ENCODE measurements at places on chromosomes 11 and 22.

- no peak for DNase-seq
Observed at GRCh38 chr11:38123673-38124072, 1525.6 kb upstream of the RAG2 start.

- DNase-seq, result no peak
Observed at GRCh38 chr11:2187280-2187707, 15.7 kb upstream of the TH start.

GRCh38 chr11:33521384-33521783, 179.2 kb downstream of the C11orf91 start:
- no peak for DNase-seq

DNA sequence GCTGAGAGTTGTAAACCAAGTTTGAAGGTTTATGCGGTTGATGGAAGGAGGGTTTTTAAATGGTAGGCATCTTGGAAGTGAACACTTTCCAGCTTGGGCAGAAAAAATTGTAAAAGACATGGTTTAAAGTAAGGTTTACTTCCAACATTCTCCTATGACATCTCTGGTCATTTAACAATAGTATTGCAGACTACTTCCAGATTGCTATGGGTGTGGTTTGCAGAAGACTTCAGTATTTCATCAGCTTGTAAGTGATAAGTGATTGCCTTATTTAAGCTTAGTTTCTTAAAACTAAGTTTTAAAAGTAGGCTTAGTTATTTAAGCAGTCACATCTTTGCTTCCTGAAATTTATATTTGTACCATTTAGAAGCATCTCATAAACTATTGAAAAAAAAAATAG, 7.2 kb upstream of the STT3A start:
- no peak for DNase-seq

DNA sequence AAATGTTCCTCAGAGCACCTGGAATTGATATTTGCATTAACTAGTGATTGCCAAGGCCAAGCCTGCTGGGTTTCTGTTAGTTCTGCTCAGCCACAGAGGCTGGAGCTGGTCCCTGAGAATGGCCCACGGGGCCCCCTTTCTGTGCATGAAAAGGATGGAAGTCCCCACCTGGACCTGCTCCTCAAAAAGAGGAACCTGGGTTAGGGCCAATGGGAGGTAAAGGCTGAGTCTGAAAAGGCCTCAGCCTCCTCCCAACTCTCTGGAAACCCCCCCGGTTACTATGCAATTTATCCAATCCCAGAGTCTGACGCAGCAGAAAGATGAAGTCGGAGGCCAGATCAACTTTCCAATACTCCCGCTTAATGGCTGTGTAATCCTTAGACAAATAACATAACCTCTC, 6.8 kb upstream of the CREB3L1 start:
- no peak for DNase-seq

DNA sequence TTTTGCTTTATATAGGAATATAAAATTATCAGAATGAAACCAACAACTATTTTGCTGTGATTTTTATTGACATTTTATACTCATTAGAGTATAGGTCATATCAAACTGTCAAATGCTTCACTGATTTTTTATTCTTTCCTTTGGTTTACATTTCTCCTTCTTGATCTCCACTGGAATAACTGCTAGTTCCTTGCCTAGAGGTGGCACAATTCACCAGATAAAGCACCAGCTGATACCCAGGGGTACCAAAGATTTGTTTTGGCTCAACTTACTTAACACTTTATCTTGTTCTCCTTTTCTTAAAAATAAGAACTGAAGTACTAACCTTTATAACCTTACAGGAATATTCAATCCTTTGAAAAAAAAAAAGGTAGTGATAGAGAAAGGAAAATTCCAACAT, 725.1 kb upstream of the CHORDC1 start:
- DNase-seq, result no peak

DNA sequence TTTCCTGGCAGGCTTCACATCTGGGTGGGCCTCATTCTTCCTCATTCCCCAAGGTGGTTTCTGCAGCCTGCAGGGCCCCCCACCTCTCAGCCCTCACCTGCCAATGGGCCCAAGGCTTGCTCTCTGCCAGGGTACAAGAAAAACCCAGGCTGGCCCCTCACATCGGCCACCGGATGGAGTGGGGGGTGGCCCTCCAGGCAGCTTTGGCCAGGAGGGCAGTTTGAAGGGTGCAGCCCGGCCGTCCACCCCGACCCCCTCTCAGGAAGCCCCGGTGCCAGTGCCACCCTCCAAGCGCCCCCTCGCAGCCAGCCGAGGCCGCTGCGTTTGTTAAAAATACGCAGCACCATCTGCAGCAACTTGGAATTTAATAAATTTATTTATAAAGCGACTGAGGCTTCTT, 196.7 kb downstream of the CTTN start:
- no peak for DNase-seq

DNA sequence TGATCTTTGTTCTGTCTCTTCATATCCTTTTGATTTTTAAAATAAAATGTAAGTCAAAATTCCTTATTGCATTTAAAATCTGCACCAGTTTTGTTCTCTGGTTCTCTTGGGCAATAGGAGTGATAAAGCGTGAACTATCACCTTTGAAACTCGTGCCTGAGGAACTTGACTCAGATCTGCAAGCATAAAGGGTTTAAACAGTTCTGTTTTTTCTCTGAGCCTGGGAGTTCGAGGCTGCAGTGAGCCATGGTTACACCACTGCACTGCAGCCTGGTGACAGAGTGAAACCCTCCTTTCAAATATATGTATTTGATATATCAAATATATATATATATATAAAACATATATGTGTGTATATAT, 38.9 kb upstream of the CLMP start:
- DNase-seq, result no peak

GRCh38 chr11:40149721-40150120, 1309.7 kb downstream of the LRRC4C start:
- DNase-seq, result no peak

GRCh38 chr11:61691380-61692156, 11.4 kb downstream of the DAGLA start:
- no peak for DNase-seq

DNA sequence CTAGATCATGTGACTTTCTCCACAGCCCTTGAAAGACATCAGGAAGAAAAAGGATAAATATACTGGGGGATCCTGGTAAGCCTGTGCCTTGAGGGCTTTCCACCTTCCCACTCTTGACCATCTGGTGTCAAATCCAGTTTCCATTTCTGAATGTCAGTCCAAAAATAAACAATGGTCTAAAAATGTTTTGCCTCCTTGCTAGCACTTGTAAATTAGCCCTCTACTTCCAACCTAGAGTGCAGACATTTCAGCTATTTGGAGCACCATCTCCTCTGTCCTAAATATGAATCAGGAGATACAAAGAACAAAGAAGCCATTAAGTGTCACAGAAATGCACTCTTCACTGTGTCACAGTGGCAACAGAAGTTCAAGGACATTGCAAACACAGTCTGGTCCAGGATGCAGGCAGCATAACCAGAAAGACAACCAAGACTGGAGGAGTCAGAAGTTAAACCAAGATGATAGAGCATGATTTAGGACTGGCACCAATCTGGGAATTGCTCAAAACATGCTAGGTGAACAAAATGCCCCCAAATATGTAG, 88.1 kb downstream of the CCDC34 start:
- no peak for DNase-seq

- no peak for DNase-seq
Observed at GRCh38 chr11:57786436-57786835, 24.8 kb downstream of the CTNND1 start.

- DNase-seq, result no peak
Observed at GRCh38 chr22:49962012-49962750, 1.6 kb downstream of the PIM3 start.

- no peak for DNase-seq
Observed at GRCh38 chr11:10696468-10697322, 3.1 kb upstream of the IRAG1 start.

DNA sequence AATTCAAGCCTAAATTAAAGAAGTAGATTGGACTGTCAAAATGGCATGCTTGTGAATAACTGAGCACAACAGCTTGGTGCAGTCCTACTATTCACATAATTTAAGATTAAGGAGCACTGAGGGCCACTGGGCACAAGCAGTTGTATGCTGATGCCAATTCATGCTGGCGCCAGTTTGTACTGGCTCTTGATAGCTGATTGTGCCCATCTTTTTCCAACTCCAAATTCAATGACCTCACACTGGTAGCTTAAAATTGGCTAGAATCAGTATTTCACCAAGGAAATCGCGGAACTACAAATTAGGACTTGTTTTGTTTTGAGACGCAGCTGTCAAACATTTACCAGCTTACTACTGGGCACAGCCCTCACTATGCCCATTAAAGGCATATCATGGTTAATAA, 969.2 kb downstream of the JRKL start:
- DNase-seq, result no peak

DNA sequence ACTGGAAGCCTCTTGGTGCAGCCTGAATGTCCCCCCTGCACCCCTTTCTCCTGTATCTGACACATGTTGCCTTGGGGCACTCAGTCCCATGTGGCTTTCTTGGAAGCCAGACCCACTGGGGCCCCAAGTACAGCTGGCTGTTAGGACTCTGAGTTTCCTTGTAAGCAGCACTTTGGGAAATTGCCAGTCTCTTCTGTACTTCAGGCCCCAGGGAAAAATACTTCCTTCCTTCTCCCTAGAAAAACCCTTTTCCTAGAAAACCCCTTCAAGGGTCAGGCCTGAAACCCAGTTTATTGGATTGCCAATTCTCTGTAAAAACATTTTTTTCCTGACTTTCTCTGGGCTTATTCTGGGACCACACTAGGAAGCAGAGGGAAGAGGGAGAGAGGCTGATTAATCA, 360.3 kb downstream of the TENM4 start:
- DNase-seq, result no peak

- DNase-seq, result no peak
Observed at GRCh38 chr22:37112084-37112728, 2.7 kb upstream of the TMPRSS6 start.

GRCh38 chr11:107752949-107753822, 41.3 kb upstream of the SLN start:
- DNase-seq, result no peak

DNA sequence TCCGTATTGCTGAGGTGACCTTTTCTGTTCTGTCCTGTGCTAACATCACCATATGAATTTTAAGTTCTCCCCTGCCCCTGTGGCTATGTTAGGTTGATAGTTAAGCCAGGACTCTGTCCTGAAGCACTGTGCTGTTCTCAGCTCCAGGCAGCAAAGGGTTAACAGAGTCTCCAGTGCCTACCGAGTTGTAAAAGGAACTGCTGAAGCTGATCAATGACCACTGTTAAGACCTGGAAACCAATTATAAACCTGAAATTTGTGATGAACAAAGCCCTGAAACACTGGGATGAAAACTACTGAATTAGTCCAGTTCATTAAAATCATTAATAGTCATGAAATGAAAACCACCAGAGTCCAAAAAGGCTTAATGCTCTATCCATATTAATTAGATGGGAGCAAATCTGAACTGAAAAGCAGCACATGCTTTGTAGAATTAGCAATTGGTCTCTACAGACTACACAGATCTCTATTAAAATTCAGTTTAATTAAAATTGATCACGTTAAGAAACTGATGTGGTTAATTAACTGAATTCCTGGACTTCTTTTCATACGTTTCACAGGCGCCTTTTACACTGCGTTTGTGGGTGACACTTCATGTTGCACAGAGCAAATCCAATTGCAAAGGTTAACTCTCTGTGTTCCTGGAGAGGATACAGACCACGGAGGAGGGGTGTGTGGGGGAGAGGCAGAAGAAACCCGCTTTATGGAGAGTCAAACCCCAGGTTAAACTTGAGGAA, 188.5 kb upstream of the MPPED2 start:
- DNase-seq, result no peak

GRCh38 chr11:99281331-99281730, 260.6 kb downstream of the CNTN5 start:
- no peak for DNase-seq

DNA sequence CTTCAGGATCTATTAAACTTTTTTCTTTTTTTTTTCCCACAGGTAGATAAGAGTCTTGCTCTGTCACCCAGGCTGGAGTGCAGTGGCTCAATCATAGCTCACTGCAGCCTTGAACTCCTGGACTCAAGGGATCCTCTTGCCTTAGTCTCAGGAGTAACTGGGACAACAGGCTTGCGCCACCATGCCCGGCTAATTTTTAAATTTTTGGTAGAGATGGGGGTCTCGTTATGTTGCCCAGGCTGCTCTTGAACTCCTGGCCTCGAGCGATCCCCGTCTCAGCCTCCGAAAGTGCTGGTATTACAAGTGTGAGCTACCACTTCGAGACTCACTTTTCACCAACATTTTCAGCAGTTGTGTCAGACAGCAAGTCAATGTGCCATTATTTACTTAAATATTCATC, 962 bp downstream of the SIRT3 start:
- DNase-seq, result no peak

DNA sequence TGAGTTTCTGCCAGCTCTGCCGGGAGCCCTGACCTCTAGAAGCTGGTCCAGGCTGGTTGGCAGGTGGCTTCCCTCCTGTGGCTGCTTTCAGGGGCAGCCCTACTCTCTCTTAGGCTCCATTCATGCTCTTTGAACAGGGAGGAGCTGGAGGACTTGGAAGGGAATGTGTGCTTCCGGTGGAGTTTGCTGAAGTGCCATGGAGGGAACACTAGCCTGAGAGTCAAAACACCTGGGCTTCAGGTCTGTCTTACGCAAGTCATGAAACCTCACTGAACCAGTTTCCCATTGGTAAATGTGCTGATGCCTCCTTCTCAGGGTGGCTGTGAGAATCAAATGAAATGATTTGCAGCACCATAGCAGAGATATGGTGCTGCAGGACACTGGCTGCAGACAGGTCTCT, 224.5 kb downstream of the KIRREL3 start:
- DNase-seq, result no peak

DNA sequence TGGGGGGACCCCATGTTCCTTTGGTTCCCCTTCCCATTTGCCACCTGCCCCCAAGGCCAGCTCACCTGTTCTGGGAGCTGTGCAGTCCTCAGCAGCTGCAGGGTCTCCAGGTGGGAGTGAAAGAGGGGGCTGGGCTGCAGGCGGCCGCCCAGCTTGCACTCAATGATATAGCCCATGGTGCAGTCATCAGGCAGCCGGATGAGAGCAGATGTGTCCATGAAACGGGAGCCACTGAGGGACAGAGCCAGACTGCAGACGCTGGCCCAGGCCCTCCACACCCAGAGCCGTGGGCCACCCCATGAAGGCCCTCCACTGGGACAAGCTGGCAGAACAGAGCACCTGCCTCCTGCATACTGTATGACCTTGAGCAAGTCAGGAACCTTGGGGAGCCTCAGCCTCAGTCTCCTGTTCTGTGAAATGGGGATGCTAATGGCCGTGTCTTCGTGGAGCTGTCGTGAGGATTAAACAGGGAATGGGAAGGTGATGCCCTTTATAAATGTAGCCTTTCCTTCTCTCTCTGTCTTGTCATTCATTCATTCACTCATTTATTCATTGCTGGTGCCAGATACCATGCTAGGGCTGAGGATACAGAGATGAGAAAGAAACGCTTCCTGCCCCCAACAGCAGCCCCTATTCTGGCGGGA, 11.6 kb downstream of the MFNG start:
- no peak for DNase-seq
